ENCODE measurements at places on chromosomes 3 and 15.

DNA sequence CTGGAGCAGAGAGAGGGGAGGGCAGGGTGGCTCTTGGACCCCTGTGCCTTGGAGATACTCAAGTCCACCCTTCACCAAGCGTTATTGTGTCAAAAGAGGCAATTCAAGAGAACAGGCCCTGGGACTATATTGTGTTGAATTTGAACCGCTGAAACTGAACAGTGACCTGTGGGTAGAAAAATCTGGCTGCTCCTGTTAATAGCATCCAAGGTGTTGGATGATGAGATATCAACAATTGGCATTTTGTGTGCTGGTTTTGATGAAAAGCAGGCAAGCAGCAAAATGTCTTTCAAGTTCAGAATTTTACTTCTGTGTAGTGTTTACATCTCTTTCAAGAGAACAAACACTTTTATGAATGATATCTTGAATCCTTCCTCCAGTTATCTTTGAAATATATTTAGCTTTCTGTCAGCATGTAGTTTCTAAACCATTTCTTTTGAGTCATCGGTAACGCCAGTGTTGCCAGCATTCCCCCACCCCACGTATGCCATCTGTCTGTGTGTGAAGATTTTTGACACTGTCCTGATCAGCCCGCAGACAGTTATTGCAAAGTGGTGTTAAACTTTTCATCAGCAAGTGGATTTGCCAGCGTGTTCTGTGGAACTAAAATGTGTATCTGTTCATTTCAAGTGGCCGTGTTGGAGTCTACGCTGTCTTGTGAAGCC lies 34.8 kb downstream of the PDHB start:
- DNase-seq, result no peak

DNA sequence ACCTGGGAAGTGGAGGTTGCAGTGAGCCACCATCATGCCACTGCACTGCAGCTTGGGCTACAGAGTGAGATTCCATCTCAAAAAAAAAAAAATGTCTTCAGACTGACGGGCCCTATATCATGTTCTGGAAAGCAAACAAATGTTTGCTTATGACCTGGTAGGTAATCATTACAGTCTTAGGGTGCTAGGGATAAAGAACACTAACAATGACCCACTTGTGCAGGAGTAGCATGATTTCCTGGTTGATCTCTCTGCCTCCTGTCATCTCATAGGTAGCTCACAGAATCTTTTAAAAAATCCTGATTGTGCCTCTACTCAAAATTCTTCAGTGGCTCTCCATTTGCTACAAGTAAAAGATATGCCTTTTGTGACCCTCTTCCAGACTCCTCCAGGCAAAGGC lies 74.5 kb upstream of the TSPAN3 start:
- DNase-seq, result no peak

DNA sequence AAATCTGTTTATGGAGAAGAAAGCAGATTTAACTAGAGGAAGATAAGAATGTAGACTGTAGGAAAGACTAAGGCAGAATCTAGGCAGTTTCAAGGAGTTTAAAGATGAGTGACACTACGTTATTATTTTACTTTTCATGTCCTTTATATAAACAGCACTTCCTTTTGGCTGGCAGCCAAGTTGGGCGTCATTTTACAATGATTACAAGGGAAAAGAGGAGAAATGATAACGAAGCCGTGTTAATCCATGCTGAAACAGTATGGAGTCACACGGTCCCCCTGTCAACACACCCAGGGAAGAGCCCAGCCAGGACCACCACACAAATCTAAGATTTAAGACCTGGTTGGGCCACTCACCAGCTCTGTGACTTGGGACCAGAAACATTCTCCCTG lies 83.7 kb upstream of the NEO1 start:
- DNase-seq, result no peak

- DNase-seq, result no peak
Observed at GRCh38 chr3:32553459-32553858, 17.2 kb downstream of the DYNC1LI1 start.

- no peak for DNase-seq
Observed at GRCh38 chr3:102136183-102136582, 286.9 kb downstream of the NFKBIZ start.

GRCh38 chr3:131555456-131555855 lies 52.7 kb upstream of the MRPL3 start:
- DNase-seq, result no peak

DNA sequence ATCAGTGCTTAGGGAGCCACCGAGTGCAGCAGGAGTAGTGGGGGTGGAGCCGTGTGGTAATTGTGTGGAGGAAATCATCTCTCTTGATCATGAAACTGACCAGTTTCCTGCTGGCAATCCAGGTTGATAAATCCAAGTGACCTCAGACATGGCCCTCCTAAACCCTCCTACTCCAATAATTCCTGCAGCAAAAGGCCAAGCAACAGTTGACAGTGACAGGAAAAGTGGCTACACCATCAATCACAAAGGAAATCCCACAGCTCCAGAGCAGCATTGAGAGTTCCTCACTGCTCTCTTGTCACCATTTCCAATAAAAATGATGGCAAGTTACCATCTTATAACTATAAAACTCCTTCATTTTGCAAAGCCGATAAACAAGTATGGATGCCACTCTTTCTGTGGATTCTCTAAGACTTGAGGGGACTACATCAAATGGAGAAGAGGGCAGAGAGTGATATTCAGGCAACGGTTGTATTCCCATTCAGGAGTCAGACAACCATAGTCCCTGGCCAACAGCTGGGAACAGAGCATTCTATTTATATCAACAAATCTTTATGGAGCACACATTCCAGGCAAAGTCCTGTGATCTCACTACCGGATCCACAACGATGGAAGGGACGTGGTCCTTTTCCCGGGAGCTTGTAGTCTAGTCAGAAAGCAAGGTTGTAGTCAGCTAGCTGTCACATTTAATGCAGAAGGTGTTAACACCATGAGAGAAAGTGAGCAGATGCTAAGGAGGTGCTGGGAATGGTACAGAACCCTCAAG lies 312.5 kb upstream of the CTNNB1 start:
- DNase-seq, result no peak

GRCh38 chr3:29933802-29934490 lies 653.1 kb downstream of the RBMS3 start:
- DNase-seq, result no peak

DNA sequence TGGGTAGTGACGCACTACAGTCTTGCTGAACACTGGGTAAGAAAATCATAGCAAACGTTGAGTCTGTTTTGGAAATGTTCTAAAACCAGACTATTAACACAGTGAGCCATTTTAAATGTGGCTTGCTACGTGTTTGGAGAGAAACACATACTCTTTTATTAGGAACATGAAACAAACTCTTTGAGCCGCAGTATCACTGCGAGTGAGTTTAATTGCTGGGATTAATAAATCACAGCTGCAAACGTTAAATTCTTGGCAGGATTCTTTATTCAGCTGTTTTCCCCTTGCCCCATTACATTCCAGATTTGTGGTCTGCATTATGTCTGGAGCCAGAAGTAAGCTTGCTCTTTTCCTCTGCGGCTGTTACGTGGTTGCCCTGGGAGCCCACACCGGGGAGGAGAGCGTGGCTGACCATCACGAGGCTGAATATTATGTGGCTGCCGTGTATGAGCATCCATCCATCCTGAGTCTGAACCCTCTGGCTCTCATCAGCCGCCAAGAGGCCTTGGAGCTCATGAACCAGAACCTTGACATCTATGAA lies 33.6 kb downstream of the BTD start:
- DNase-seq, result no peak

DNA sequence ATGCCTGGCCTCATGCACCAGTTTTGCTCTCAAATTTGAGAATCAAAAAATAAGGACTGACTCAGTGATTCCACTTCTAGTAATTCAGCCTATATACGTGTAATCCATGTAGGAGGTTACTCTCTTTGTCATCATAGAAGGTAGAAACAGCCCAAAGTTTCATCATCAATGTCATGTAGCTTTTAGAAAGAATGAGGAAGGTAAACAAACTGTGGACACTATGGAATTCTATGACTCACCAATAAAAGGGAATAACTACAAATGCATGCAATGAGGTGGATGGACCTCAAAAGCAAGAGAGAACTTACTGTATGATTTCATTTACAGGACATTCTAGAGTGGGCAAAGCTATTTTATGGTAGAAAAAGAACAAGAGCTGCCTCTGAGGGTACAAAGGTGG lies 93.2 kb upstream of the LRIG1 start:
- DNase-seq, result no peak

DNA sequence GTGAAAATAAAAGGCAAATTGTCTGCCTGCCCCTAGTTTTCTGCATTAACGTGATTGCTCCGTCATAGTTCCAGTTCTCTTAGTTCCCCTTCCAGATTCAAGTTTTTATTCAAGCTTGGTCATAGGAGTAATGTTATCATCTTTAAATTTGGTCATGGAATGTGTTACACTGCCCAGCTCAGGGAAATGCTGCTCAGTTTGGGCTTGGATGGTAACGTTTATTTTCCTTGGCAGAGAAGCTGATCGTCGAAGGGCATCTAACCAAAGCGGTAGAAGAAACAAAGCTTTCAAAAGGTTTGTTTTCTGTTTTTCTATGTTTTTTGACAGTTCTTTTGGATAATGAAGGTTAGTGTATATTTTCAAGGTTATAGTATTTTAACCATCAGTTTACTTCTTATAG lies 118.4 kb upstream of the FLNB start:
- DNase-seq, result no peak

- DNase-seq, result no peak
Observed at GRCh38 chr3:85560088-85560785, 601.4 kb downstream of the CADM2 start.
